WTC11 (cell line): ENCODE measurements at places on chromosomes 2 and 18. TPM values are rescaled to one million over a fixed set of nuclear protein-coding genes. Genes with fewer than 3 reads are reported as not detected.

- no peak for DNase-seq
These were observed 98.3 kb upstream of the HDAC4 start for GRCh38 chr2:239498981-239499634.

GRCh38 chr18:21656402-21656801 lies 44.3 kb downstream of the SNRPD1 start:
- no peak for DNase-seq

DNA sequence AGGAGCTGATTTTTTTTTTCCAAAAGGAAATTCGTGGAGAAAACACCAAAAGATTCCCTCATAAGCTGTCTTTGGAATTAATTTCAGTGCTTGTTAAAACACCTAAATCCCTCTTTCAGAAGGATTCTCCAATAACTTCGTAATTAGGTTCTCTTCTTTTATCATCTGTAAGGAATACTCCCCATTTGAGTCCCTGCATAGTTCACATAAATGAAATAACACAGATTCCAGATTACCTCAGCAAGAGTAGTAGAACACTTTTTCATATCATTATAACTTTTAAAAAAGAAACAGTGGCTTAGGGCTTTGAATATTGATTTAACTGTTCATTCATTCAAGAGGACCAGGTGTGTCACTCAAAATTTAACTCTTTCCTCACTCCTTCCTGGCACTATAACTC lies 55.5 kb downstream of the ARHGAP28 start:
- DNase-seq: no peak

GRCh38 chr2:14577843-14578242 lies 54.7 kb upstream of the LRATD1 start:
- DNase-seq: no peak

DNA sequence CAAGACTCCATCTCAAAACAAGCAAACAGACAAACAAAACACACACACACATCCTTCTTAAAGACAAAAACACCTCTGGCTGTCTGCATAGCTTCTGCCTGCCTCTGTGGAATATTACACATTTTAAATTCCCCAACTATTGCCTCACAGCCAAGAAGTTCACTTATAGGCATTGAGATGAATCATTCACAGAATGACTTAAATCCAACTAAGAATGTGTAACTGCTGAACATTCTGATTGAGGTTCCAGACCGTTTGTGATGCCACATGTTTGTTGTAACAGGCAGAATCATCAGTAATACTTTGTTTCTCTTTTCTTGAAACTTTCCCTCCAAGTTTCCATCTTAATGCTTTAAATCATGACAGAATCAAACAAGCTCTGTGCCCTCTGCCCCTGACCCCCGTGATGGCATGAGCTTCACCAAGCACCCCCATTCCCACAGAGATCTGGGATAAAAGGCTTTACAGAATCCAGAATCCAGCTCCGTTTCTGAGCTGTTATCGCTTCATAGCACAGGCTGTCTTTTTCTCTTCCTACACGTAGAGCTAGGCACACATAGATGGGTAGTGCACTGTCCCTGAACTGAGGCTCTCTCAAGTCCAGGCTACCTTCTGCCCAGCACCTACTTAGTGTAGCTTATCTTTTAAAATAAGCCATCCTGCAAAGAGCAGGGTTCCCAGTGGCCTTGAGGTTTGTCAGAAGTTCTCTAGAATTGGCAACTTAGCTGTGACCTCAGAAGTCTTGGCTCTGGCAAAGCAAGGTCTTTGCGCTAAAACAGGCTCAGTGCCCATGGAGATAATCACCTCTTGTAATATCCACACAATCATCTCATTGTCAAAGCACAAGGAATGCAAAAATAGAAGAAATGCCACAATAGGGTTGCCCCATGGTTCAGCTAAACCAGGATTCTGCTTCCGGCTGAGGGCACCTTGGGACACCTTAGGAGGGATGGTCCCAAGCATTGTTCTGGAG lies 32.9 kb downstream of the EPAS1 start:
- no peak for DNase-seq

DNA sequence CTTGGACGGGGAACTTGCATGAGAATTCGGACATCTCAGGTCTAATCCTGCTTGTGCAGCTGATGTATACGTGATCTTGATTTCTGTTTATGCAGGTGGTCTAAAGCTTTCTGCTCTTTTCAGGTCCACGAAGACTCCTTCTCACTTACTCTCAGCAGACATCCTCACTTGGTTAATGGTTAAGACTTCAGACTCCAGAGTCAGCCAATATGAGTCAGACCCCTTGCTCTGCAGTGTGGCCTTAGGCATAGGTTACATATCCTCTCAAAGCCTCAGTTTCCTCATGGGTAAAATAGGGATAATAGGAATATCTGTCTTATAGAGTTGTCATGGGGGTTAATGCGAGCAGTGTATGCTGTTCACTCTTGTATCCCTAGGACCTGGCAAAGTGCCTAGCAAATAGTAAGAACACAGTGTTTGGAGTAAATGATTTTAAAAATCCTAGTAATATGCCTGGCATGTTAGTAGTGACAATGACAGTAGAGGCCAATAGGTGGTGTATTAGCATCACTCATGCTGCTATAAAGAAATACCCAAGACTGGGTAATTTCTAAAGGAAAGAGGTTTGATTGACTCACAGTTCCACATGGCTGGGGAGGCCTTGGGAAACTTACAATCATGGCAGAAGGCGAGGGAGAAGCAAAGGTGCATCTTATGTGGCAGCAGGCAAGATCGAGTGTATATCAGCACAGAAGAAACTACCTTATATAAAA lies 42.3 kb downstream of the XRCC5 start:
- DNase-seq: no peak

GRCh38 chr2:234044157-234044556 lies 6.3 kb upstream of the SPP2 start:
- no peak for DNase-seq

DNA sequence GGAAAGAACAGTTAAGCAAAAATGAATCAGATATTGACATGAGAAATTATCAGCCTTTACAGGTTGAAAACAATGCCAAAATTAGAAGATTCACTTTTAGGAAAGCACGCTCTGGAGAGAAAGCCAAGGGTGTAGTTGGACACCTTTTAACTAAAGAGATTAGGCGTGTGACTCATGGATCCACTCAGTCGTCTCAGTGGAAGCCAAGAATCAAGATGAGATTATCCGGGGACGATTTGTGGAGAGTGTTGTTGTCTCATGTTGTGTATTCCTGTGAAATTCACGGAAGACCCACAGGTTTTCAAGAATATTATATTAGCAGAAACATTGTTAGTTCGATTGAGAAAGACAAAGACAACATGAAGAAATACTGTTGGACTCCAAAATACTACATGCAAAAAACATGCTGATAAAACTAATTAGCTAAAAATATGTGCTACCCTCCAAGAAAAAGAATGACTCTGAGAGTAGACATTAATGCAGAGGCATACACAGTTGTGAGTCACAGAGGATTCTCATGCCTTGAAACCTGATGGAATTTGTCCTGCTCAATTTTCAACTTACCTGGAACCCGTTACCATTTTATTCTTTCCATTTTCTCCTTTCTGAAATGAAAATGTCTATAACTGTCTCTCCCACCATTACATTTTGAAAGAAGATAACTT lies 192.1 kb upstream of the RND3 start:
- no peak for DNase-seq

DNA sequence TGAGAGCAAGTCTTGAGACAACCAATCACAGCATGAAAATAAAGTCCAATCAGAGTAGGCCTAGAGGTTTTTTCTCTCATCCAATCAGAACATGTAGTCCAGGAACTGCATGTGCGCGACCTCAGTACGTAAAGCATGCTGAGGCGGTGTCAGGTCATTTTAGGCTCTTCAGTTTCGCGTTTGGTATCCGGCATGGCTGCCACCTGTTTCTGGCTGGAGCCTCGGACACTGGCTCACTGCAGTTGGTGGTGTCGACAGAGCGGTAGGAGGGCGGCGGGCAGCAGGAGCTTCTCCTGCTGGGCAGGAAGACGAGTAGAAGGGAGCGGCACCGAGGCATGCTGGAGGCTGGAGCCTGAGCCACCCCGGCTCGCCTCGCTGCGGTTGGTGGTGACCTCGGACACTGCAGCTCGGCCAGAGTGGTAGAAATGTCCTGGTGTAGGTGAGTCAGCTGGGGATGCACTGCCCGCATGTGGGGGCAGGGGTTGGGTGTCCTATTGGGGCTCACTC lies 15.8 kb downstream of the CCDC74A start:
- no peak for DNase-seq

DNA sequence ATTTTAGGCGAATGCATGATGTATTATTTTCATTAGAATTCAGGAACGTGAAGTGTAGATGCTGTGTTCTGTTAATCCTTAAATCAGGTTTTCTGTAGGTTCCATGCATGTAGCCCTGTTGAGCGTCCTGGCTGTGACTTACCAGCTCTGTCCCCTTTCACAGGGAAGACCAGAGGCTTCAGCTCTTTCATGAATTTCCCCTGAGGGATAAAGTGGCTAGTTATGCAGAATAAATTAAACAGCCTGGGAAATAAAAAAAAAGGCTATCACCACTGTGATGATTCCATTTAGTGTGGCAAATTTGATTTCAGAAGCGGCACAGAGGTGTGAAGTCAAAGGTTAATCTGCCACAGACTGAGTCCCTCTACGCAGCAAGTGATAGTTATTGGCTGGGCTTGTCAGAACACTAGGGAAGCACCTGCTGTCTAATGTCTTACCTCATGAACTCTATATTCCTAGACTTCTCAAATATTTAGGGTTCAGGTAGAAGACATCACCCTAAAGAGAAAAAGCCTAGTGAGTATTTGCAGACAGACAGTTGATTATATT lies 61.6 kb upstream of the LINC00305 start:
- DNase-seq: no peak

DNA sequence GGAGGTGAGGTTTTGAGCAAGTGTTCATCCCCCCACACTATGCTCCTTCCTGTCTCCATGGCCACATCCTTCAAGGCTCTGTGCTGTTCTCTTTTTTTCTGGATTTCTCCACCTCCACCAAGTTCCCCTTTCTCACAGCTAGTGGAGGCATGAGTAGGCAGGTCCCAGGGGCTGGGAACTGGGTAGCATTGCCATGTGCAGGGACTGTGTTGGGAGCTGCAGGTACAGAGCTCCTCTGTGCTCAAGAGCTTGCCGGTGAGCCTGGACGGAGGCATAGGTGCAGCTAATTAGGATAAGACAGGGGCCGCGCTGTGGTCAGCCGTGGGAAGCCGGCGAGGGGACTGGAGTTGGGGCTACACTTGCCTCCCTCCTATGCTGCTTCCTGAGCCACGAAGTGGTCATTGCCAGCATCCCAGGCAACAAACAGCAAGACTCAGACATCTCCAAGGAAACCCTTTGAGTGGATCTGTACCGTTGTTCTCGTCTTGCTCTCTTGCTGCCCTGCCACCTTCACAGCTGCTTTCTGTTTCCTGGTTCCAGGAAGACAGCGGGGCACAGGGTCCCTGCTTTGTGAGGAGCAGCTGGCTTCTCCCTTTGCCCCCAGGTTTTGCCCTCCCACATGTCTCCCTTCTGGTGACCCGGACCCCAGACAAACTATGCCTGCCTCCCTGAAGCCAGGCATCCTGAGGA lies 36.9 kb downstream of the ATOH8 start:
- DNase-seq: no peak

Gene METTL8
- total RNA-seq: 47.8 to 59.1 TPM (median 53.4 TPM) in 3 replicates

Gene REG3A
- 0.37 TPM in 1 of 3 replicates, not detected in the others for total RNA-seq

Gene SULT1C4
- 4.3 to 4.9 TPM (median 4.6 TPM) in 3 replicates for total RNA-seq

Gene PAIP2B
- total RNA-seq: 19.3 to 22.4 TPM (median 22.2 TPM) in 3 replicates

Gene CTAGE1
- total RNA-seq: not detected in 3 replicates

Gene RAB6C
- 0.07 to 0.09 TPM (median 0.07 TPM) in 3 replicates for total RNA-seq

Gene METTL4
- 9.8 to 14.7 TPM (median 10.5 TPM) in 3 replicates for total RNA-seq

Gene COX7A2L
- 99.5 to 114 TPM (median 108 TPM) in 3 replicates for total RNA-seq

Gene ZNF396
- 1.0 to 1.9 TPM (median 1.5 TPM) in 3 replicates for total RNA-seq
